ENCODE measurements at places on chromosomes 4 and X.
A peak's percentile ranks its signal among the peaks of the same experiment; 100 is the strongest.

GRCh38 chrX:9737363-9737762 is 28.3 kb downstream of the GPR143 start:
- DNase-seq, result no peak

- DNase-seq, result no peak
These were observed 281.2 kb upstream of the DIAPH2 start for GRCh38 chrX:96403446-96403845.

DNA sequence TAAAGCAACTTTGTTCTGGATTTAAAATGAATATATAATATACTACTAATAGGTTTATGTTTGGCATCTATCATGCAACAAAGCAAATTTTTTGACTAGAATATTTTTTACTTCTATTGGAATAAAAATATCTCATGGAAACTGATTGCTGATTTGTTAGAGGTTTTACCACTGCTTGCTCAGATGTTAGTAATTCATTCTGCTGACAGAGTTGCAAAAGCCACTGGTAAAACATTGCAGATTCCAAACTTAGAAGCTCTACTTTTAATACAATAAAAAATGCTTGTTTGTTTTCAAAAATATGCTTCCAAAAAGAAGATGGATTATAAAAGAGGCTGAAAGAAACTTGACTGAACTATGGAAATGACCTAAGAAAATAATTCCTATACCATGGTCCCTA is 795.2 kb downstream of the PCDH18 start:
- no peak for DNase-seq

GRCh38 chr4:155510771-155511170 is 134.0 kb upstream of the MAP9 start:
- DNase-seq, result no peak

- no peak for DNase-seq
These were observed 37.7 kb downstream of the MAOA start for GRCh38 chrX:43693602-43694406.

DNA sequence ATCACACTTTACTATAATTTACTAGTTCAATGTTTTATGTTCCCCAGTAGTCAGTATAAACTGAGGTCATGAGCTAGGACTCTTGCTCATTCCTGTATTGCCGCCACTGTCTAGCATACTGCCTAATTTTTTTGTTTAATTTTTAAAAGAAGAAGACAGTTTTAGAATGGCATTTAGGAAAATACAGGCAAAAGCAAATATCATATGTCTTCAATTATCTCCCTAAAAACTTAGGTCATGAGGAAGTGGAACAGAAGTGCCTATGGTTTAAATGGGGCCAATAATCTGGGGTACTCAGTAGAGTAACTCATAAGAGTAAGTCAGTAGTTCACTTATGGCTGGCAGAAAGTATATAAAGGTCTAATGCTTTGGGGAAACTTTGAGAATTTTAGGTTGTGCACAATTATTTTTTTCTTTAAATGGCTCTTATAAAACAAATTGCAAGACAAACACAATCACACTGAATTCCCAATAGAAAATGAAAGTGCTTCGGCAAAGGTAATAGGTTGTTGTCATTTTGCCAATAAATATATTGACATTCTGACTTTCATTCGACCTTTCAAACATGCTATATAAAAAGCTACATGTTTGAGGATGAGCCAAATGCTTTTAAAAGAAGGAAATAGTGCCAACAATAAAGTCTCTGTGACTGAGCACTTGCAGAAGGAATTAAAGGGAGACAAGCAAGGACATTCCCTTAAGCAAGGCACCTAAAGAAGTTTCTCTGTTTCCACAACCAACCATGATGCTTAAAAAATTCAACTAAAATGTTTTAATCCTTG is 390.1 kb downstream of the PDGFC start:
- no peak for DNase-seq

- no peak for DNase-seq
These were observed 40.7 kb downstream of the FANCB start for GRCh38 chrX:14832151-14832550.

DNA sequence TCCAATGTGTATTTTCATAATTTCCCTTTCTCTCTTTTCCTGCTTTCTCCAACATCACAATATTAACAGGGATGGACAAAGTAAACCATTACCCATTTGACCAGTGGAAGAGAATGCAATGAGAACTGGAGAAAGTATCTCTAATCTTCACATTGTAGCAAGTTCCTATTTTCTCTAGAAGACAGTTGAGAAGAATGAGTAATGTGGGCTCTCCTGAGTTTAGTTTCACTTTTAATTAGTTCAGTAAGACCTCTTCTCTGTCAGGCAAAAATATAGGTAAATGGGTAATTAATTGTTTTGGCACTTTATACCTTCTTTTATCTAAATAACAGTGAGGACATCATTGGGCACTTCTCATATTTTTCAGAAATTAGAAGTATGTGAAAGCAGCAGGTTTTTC is 602.0 kb downstream of the GLUD2 start:
- no peak for DNase-seq

DNA sequence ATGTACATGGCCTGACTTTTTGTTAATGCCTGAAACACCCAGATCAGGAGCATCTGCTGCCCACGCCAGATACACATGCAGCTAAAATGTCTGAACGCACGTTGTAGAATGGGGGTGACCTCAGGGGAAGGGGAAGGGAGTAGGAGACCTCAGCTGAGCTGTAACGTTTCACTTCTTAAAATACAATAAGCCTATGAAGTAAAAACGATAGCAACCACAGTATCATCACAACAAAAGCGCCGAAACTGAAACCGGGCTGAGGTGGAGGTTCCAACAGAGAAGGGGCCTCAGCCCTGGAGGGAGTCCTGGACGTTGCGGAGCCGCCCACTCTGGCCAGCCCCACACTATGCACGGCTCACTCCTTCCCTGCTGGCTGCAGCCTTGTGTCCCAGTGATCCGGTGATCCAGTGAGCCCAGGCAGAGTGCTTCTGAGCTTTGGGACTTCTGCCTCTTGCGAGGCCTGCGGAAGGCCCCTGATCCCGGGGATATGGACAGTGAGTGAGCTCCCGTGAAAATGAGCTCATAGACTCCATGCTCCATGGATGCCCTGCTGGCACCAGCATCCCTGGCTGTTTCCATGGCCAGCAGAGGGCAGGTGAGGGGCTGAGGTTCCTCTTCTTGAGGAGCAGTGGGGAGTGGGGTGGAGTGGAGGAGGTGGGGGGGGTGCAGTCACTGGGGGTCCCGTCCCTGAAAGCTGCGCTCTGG is 52.0 kb downstream of the HMX1 start:
- DNase-seq, result peak; percentile 15

Data from posterior cingulate gyrus (tissue), 11 donors.